ENCODE measurements at places on chromosomes 2 and 18.

DNA sequence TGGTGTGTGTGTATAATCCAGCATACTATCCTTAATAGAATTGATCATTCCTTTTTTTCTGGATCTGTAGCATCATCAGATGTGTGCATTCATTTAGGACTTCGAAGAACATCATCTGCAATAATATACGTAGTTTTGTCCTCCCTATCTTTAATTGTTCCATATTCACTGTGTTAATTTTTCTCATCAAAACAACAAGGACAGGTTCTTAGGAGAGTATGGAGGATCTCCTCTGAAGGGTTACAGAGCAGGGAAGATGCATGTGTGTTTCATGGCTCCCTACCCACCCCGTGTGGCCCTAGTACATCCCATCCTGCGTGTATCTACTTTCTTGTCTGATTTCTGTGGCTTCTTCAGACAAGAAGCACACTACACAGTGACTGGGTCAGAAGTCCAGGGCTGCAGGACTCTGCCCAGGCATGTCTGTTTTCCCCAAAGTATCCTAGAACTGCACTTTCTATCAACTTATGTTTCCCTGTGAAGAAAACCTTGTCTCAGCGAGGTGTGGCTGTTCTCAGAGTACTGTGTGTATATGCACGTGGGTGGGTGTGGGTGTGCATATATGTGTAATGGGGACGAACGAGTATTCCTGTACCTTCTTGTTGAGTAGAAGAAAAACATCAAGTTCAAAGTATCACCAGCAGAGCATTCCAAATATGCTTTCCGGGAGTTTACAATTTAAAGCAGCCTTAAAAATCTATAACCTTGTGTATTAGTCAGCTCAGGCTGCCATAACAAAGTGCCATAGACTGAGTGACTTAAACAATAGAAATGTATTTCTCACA is 220.4 kb upstream of the FOSL2 start:
- no peak for DNase-seq

GRCh38 chr2:9113262-9113661 is 93.3 kb upstream of the ASAP2 start:
- no peak for DNase-seq

DNA sequence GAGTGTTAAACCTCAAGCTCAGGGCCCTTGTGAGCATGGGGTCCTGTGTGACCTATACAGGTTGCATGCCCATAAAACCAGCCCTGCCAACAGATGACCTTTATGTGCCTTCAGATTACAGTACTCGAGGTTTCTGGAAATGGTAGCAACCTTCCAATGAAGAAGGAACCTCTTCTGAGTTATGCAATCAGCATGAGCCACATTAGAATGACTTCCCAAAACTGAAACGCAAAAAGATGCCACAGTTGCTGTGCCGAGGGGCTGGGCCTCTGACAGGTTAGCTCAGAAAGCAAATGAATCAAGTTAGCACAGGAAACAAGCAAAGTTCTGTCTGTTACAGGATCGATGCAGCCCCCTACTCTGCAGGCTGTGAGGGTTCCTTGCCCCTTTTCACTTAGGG is 37.7 kb downstream of the TGFA start:
- DNase-seq: no peak

DNA sequence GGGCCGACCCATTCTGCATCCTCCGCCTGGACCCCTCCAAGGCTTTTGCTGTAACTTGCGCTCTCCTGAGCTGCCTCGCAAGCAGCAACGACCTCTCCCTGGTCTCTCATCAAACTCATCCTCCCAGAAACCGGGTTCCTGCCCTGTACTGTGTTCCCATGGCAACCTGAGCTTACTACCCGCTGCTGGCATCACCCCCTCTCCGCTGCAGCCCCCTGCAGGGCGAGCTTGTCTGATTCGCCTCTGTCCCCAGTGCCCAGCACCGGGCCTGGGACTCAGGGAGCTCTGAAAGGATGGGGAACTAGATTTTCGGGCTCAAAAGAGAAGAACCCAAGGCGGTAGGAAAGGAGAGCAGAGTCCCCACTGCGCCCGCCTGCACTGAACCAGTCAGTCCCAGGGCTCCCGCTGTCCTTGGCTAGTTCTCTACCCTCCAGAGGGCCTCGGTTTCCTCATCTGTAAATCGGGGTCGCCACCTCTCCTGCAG is 463 bp downstream of the HS1BP3 start:
- no peak for DNase-seq

GRCh38 chr2:71548646-71549425 is 95.5 kb downstream of the DYSF start:
- peak; percentile 45 for DNase-seq

GRCh38 chr2:166092889-166093288 is 34.9 kb downstream of the SCN1A start:
- DNase-seq: no peak

DNA sequence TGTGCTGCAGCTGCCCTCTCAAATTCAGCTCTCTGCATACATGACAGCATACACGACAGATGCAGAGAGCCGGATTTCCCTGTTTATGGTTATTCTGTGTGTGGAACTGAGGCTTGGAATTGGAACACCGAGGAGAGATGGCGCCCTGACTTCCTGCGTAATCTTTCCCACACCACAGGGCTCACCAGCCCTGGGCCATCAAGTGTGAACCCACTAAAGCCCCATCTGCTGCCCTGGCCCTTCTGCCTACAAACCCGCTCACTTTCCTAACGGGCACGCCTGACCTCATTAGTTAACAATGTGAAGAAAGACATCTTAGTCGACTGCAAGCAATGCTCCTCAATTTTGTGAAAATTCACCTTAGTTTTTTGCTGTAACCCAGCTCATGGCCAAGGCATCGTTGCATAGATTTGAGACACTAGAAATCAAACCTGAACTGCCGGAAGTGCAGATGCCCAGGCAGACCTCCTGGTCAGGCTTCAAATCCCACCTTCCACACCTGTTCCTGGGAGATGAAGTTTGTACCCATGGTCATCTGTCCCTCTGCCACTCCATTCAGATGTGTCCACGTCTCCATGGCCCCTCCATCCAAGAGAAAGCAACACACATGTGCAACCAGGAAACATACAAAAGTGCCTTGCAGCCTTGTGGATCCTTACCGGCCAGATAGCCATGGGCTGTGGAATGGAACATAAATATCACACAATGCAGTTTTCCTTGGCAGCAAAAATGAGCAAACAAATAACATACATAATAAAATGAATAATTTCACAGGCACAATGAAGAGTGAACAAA is 5.0 kb upstream of the CIDEA start:
- DNase-seq: no peak

GRCh38 chr2:160784034-160784433 is 290.4 kb upstream of the RBMS1 start:
- DNase-seq: no peak

GRCh38 chr18:22169889-22170420 is 566 bp downstream of the GATA6 start:
- no peak for DNase-seq

GRCh38 chr2:124318913-124319312 is 293.8 kb downstream of the CNTNAP5 start:
- DNase-seq: no peak

GRCh38 chr2:96884299-96885094 is 14.6 kb upstream of the SEMA4C start:
- DNase-seq: no peak

GRCh38 chr2:31347750-31348149 is 66.8 kb downstream of the XDH start:
- no peak for DNase-seq

DNA sequence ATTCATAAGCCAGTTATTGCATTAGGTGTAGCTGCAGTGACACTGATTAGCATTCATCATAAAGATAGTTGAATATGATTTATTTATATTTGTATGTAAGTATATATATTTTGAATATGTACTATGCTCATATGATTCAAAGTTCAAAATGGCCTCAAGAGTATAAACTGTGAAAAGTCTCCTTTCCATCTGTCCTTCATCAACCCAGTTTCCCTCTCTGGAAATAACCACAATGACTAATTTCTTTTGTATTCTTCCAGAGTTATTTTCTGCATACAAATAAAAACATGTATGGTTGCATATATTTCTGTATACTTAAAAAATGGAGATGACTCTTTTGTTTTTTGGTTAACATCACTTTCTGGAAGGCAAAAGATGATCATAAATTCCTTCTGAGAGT is 95.2 kb downstream of the CAMKMT start:
- no peak for DNase-seq

GRCh38 chr18:63757541-63757940 is 17.7 kb upstream of the SERPINB7 start:
- no peak for DNase-seq

- DNase-seq: no peak
Measured at GRCh38 chr2:197597166-197597565, 78.2 kb downstream of the RFTN2 start.

GRCh38 chr2:211923019-211923418 is 615.6 kb downstream of the ERBB4 start:
- no peak for DNase-seq

GRCh38 chr18:69789794-69790193 is 157.9 kb downstream of the CD226 start:
- no peak for DNase-seq

GRCh38 chr2:138787053-138787666 is 7.0 kb upstream of the NXPH2 start:
- no peak for DNase-seq

DNA sequence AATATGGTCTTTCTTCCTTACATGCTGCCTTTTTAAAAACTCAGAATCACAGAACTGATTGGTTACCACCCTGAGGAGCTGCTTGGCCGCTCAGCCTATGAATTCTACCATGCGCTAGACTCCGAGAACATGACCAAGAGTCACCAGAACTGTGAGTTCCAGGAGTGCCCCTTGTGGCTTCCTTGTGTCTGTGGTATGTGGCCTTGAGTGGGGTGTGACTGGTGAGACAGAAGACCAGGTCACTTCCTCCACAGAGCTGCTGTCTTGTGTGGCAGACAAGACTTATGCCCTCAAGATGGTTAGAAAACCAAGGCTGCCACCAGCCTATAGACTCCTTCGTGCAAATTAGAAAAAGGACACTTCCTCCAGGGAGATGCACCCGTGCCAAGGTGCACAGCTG is 72.6 kb downstream of the EPAS1 start:
- DNase-seq: no peak

GRCh38 chr2:27209621-27210401 is 2.0 kb upstream of the ATRAID start:
- DNase-seq: no peak

DNA sequence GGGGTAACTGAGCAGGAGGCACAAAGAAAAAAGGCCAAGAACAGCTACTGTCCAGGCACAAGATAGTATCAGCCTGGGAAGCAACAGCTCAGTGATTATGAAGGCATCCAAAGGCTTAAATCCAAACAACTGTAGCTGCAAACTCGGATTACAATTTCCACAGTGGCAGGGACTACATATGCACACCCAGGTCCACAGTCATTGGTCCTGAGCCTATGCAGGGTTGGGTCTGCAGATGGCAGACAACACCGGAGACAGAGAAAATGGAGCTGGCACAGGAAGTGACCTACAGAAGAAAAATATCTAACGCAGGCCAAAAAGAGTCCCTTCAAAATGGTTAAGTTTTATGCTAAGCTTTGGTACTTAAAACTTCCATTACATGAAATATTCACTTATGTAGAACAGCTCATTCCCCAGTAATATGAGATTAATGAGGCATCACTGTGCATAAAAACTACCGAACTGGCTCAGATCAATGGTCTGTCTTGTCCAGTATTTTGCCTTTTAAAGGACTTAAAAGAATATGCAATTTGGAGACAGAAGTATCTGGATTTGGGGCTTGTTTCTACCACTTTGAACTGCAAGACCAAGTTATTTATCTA is 132.1 kb downstream of the SUCLG1 start:
- no peak for DNase-seq

- DNase-seq: no peak
Measured at GRCh38 chr2:172207911-172208310, 105.2 kb upstream of the DLX2 start.

GRCh38 chr2:179995741-179996515 is 11.2 kb downstream of the CWC22 start:
- DNase-seq: no peak

DNA sequence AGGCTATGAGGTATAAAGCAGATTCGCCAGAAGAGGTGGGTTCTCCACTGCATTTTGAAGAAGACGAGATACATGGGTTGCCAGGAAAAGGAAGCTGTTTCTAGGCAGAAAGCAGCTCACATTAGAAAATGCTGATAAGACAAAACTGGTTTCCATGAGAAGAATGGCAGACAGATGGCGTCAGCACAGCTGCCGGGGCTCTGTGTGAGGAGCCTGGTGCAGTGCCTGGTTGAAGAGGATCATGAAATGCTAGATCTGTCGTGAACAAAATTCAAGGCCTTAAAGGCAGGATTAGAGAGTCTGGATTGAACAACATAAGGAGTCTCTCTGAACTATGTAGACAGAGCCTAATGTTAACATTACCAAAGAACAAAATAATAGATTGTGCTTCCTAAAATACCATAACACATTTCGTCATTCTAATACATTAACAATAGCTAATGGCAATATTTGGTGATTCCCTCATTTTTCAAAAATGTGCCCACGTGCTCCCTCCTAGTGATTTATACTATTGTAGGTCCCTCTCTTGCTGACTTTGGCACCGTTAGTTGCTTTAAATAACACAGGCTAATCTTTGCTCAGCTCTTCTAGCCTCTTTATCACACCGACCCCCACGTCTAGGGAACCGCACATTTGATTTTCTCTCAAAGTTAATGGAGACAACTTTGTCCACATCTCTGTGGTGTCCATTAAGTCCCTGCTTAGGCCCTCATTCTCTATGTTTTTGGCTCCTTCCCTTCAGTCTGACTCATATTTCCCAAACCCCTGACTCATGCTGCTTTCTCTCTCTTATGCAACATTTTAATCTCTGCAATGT is 38.2 kb downstream of the EFEMP1 start:
- no peak for DNase-seq

DNA sequence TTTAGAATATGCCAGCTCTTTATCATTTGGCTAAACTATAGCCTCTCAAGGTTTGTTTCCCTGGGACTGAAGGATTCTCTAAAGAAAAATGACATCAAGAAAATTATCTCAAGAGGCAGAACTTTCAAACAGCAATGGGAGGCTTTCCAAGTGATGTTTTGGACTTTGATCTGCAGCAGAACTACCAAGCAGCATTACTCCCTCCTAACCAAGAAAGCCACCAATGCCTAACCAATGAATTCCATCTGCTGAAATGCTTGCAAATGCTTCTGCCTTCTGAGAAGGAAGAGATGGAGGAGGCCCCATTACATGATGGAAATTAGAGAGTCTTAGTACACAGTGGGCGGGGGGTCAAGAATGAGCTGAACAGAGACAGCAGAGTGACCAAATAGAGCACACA is 95.1 kb upstream of the SLC35G4 start:
- no peak for DNase-seq

GRCh38 chr18:36338403-36338933 is 41.0 kb downstream of the FHOD3 start:
- no peak for DNase-seq

GRCh38 chr2:212619954-212620353 is 81.4 kb upstream of the ERBB4 start:
- DNase-seq: no peak

GRCh38 chr2:11788461-11789124 is 42.2 kb downstream of the LPIN1 start:
- no peak for DNase-seq

All from stimulated activated CD4-positive, alpha-beta T cell treated with anti-CD3 and anti-CD28 coated beads, TNF-alpha, amount 100 ng/mL, for 4 hours (primary cell).